Esophagus squamous epithelium (tissue), 5 donors: ENCODE measurements at places on chromosomes 4 and X. TPM values are rescaled to one million over a fixed set of nuclear protein-coding genes. Genes with fewer than 3 reads are reported as not detected.
A peak's percentile ranks its signal among the peaks of the same experiment; 100 is the strongest.

GRCh38 chr4:92253550-92253949 lies 50.2 kb upstream of the GRID2 start:
- no peak overlapping the region for H3K4me3 ChIP-seq
- no peaks in the 10 kb centered on the region for H3K36me3 ChIP-seq
- DNase-seq = no peak
- no peaks in the 10 kb centered on the region for H3K27me3 ChIP-seq
- no peaks in the 10 kb centered on the region for H3K4me1 ChIP-seq

DNA sequence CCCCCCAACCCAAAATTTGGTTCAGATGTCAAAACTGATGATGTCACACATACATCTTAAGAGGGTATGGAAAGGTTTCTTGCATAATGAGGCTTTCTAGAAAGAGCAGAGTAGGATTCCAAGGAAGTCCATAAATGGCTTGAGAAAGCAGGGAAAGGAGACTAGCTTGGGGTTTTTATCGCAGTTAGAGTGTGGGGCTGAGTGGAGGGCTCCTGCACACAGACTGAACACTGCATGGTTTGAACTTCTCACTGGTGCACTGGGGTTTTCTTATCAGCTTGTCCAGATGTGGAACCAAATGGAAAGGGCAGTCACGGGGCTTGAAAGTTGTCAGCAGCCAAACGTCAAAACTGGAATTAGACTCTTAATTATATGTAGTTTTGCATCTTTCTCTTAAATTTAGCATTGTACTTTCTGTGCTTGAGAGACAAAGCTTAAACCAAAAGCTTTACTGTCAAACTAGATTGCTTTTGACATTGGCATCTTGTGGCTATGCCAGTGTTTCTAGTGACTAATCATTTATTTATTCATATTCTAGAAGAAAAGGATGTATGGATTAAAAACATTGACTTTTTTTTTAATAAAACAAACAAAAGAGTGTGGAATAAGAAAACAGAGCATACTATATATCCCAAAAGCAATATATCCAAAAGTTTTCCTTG lies 78.3 kb upstream of the STIM2 start:
- H3K36me3 ChIP-seq = no peaks in the 10 kb centered on the region
- no peak for DNase-seq
- no peak overlapping the region for H3K27ac ChIP-seq
- no peak overlapping the region for H3K4me3 ChIP-seq
- peaks cover 17% of the 10 kb centered on the region for H3K4me1 ChIP-seq

DNA sequence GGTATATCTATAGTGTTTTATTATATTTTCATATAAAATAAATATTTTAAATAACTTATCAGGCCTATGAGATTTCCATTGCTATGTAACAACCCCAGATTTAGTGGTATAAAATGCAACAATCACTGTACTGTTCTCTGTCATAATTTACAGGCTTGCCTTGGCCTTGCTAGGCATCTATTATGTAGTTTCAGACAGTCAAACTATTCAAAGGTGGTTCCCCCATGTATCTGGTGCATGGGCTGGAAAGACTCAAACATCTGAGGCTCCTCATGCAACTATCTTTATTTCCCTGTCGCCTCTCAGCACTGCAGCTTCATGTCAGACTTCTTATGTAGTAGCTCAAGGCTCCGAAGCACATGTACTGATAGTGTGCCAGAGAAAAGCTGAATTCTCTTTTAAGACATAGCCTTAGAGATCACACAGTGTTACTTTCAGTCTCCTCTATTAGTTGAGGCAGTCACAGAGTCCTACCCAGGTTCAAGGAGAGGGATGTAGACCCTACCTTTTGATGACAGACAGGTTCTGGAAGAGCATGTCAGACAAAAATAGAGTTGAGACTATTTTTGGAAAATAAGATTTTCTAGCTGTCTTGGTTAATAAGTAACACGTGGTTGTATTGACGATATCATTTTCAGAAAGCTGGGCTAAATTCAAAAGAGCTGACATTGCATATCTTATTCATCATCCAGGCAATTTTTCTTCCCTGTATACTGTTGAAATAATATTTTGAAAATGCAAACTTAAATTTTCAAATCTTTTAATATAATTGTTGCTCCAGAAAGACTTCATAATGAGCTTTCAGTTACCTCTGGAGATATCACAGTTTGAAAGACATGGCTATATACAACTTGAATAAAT lies 19.4 kb downstream of the MTTP start:
- H3K27ac ChIP-seq = no peak overlapping the region

DNA sequence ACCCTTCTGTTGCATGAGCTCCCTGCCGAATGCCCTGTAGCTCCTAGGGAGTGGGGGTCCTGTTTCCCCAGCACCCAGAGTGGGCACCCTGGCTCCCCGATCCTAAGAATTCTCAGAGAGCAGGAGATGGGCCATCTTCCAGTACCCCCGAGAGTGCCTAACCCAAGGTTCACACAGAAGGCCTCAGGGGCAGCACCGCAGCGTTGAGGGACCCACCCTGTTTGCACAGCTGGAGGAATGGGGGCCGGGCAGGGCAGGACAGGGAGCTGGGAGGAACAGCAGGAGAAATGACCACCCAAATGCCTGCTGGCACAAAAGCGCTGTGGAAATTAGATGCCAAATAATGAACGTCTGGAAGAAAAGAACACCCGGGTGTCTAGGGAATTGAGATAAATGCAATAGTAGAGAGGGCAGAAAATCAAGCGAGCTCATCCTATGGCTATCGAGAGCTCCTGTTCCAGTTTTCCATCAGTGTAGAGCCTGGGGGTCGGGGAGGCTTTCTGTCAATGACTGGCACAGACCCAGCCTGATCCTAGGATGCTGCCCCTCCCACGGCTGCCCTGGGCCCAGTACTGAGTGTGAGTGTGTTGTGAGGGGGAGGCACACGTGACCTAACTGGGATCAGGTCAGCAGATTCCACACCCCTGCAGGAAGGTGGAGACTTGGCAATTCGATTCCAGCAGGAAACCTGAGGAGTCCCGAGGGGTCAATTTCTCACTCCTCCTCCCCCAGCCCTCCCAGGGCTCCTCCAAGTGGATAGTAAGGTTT lies 25.7 kb downstream of the SEPTIN6 start:
- no peak for DNase-seq
- no peaks in the 10 kb centered on the region for H3K36me3 ChIP-seq
- no peaks in the 10 kb centered on the region for H3K4me1 ChIP-seq
- H3K27me3 ChIP-seq = no peaks in the 10 kb centered on the region
- no peak overlapping the region for H3K27ac ChIP-seq

- H3K4me3 ChIP-seq = no peak overlapping the region
- DNase-seq = no peak
- no peaks in the 10 kb centered on the region for H3K27me3 ChIP-seq
- no peaks in the 10 kb centered on the region for H3K4me1 ChIP-seq
- no peak overlapping the region for H3K27ac ChIP-seq
Measured at GRCh38 chrX:42818151-42818921, 40.4 kb upstream of the PPP1R2C start.

GRCh38 chrX:156008915-156009314 lies 11.4 kb downstream of the IL9R start:
- DNase-seq = no peak
- no peaks in the 10 kb centered on the region for H3K4me1 ChIP-seq
- no peak overlapping the region for H3K27ac ChIP-seq

DNA sequence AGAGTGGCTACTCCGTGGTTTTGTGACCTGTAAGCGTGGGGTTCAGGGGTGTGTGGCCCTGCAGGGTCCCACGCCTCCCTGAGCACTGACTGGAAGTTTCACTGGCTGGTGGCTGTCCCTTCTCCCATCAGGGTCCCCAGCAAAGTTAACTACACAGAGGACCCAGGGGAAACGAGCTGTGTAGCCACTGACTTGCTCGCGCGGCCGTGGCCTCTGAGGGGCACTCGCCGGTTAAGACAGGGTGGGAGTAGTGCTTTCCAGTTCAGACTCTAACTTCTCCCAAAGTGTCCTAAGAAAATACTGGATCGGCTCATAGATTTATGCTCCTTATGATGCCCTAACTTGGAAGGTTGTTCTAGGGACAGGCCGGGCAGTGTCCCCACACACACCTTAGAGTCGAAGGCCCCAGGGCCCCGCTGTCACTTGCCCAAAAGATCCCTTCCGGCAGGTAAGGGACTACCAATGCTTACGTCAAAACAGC lies 28.2 kb downstream of the NELFA start:
- H3K4me3 ChIP-seq = no peak overlapping the region
- H3K36me3 ChIP-seq = peaks cover 100% of the 10 kb centered on the region
- no peaks in the 10 kb centered on the region for H3K27me3 ChIP-seq
- no peak overlapping the region for H3K27ac ChIP-seq
- no peak for DNase-seq

- no peaks in the 10 kb centered on the region for H3K4me1 ChIP-seq
- no peak overlapping the region for H3K4me3 ChIP-seq
- no peaks in the 10 kb centered on the region for H3K27me3 ChIP-seq
Measured at GRCh38 chr4:41822325-41822724, 73.8 kb upstream of the PHOX2B start.

DNA sequence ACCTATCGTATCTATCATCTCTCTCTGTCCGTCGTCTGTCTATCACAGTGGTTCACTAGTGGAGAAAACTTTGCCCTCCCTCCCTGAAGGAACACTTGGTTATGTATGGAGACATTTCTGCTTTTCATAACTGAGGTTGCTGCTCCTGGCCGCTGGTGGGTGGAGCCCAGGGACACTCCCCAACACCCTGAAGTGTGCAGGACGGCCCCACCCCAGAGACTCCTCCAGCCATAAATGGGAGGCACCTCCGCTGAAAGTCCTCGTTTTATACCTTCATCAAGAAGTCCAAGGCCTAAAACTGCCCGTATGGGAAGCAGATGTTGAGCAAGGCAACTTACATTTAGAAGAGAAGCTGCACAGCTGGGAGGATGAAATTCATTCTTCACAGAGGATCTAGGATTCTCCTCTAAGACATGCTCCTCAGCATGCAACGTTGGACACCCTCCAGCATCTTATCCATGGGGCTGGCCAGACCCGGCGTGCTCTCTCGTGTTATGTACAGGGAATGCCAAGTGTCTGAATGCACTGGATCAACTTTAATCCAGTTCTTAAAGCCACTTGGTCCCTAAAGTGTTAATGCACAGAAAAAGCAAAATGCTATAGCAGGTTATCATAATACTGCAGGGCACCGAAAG lies 43.5 kb downstream of the PRKX start:
- peaks cover 14% of the 10 kb centered on the region for H3K36me3 ChIP-seq
- no peak overlapping the region for H3K27ac ChIP-seq

DNA sequence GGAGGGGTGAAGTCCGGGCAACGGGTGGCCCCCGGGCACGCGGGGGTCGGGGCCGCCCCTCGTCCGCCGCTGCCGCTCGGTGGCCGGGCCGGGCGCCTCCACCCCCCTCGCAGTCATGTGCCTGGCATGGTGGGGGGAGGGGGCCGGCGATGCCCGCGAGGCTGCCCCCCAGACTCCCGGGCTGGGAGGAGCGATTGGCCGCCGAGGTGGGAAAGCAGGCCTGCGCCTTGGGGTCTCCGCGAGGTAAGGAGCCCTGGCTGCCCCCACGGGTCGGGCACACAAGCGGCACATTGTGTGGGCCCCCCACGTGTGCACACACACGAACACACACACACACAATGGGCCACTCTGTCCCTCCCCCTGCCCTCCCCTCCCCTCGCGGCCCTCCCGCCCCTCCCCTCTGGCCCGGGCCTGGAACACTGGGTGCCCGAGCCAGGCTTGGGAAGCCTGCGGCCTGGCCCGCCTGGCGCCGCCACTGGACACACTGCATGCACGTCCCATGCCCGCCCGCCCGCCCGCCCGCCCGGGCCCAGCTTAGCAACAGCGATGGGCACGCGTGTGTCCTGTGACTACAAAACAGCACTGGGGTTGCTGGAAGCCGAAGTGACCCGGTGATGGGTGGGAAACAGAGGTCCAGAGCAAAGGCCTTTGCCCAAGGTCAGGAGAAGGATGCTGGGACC lies 1.3 kb downstream of the SLC6A8 start:
- peaks cover 5% of the 10 kb centered on the region for H3K4me1 ChIP-seq
- no peak for DNase-seq
- no peaks in the 10 kb centered on the region for H3K36me3 ChIP-seq
- H3K27ac ChIP-seq = peak overlapping the region; percentile 82
- H3K4me3 ChIP-seq = peak overlapping the region; percentile 42
- H3K27me3 ChIP-seq = no peaks in the 10 kb centered on the region

- no peak overlapping the region for H3K27ac ChIP-seq
- no peak overlapping the region for H3K4me3 ChIP-seq
- no peak for DNase-seq
- no peaks in the 10 kb centered on the region for H3K27me3 ChIP-seq
- no peaks in the 10 kb centered on the region for H3K4me1 ChIP-seq
Measured at GRCh38 chr4:146212781-146213180, 1.6 kb upstream of the REELD1 start.

DNA sequence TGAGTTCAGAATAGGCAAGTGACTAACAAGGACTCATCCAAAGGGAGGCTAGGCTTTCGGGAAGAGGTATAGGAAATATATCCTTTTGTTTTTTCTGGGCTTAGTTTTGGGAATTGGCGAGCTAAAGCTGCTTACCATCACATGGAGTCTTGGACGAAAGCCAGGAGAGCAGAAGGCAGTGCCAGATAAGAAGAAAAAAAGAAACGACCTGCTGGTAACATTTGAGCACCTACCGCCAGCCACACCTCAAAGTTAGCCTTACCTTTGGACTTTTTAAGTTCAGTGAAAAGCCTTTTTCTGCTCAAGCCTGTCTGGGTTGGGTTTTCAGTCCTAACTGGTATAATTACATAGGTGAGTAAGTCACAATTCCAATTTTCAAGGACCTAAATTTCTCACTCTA lies 85.1 kb upstream of the LCORL start:
- H3K27me3 ChIP-seq = no peaks in the 10 kb centered on the region
- H3K4me1 ChIP-seq = peaks cover 20% of the 10 kb centered on the region
- H3K36me3 ChIP-seq = no peaks in the 10 kb centered on the region
- no peak for DNase-seq
- no peak overlapping the region for H3K4me3 ChIP-seq
- H3K27ac ChIP-seq = peak overlapping the region; percentile 46

DNA sequence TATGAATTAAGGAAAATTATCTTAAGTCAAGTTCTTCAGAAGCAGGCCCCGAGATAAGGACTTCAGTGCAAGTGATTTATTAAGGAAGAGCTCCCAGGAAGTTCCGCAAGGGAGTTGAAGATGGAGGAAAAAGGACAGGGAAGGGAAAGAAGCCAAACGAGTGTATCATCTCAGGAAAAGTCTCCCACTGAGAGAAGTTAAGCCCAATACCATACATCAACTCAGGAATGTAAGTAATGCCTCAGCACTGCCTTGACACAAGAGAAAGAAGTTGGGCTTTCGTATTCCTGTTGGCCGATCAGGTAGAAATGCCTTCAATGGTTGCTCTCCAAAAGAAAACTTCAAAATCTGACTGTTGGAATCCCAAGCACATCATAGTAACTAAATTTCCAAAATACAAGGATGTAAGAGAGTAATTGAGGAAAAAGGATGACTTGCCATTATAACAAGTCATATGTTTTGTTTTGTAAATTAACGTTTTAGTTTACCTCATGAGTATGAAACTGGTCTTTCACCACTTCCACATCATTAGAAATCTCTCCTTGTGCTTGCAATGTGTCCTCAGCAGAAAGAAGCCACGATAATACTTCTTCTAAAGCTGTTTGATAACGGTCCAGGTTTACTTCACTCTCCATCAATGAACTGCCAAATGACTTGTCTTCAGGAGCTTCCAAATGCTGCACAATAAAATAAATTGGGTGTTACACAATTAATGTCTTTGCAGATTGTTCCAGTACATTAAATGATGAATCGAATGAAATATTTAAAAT lies 566.7 kb downstream of the DMD start:
- no peaks in the 10 kb centered on the region for H3K4me1 ChIP-seq
- no peak for DNase-seq
- no peaks in the 10 kb centered on the region for H3K36me3 ChIP-seq
- no peaks in the 10 kb centered on the region for H3K27me3 ChIP-seq
- H3K4me3 ChIP-seq = no peak overlapping the region

Gene TXLNG
- 11.9 TPM for total RNA-seq

Gene SLC9B2
- 12.6 TPM for total RNA-seq

Gene RPL34
- 803 TPM for total RNA-seq

Gene GPR78
- 2.9 TPM for total RNA-seq

Gene SPIN4
- total RNA-seq = 9.0 TPM

Gene GASK1B
- 1.0 TPM for total RNA-seq

Gene PNMA6A
- 1.3 TPM for total RNA-seq
